Fibroblast of skin of right quadriceps (primary cell): ENCODE measurements at places on chromosomes 16 and 17.
A peak's percentile ranks its signal among the peaks of the same experiment; 100 is the strongest.

DNA sequence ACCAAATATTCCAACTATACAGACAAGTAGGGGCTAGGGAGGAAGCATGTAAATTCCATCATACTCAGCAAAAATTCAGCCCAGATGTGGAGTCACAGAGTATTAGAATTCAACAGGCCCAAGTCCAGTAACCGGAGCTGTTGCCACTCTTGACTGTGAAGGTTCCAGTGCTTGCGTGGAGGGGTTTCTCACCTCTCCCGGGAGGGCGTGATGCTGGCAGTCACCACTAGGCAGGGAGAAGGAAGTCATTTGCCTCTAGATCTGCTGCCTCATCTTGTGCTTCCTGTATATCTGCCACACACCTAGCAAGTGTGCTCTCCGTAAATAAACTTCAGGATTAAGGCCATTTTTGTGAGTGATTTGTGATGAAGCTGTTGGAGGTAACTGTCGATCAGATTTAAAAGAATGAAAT, 1.0 kb upstream of the CKLF start:
- DNase-seq, result peak; percentile 28

DNA sequence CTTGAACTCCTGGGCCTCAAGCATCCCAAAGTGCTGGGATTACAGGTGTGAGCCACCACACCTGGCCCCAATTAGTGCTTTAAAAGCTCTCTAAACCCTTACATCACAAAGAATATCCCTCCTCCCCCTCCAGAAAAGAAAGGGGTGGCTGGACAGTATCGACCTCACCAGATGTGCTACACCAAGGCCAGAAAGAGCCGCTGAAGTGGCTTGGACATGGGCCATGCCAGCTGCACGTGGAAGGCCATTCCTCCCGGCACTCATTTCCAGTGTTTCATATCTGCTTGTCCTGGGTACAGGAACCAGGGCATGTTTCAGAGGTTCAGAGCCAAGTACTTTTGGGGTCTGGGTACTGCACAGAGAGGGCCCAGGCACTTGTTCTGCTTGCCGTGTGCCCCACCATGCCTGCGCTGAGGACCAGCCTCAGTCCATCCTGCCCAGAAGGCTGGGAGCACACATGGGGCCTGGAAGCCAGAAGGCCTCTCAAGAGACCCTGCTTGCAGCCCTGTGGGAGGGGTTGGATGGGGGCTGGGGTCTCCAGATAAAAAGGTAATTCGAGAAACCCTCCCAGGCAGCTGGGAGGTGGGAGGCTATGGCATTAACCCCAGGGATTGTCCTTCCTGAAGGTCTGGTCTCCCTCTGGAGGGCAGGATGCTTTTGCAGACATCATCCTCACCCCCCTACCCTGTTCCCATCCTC, 3.5 kb upstream of the SRRM2 start:
- no peak for DNase-seq

- no peak for DNase-seq
Observed at GRCh38 chr16:14193316-14193871, 122.3 kb downstream of the MRTFB start.

DNA sequence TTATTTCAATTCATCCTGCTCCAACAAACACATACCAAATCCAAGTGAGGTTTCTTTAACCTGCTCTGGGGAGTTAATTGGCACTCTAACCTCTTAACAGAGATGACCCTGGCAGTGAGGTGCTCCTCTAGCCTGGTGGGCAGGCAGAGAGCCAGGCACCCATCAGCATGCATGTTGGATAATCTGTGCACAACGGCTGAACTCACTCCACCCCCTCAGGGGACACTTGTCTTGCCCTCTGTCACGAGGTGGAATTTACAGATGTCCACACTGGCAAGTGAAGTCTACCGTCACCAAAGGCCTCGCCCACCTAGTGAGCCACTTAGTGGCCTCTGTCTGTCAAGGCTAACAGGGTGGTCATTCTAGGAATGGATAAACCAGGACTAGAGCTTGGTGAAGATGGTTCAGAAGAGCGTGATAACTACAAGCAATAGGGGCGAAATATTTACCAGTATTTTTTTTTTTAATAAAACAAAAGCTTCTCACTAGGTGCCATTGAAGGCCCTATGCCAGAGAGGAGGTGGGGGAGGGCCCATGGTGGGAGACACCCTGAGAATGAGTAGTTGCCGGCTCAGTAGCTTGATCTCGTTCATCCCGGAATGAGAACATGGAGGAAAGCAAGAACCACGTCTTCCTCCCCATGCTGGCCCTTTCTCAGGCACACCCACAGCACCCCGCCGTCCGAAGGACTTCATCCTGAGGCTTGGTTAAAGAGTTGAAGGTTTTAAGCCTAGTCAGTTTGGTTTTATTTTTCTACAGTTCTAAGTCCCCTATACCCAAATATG, 25.2 kb downstream of the PLD6 start:
- no peak for DNase-seq

- DNase-seq, result peak; percentile 8
Observed at GRCh38 chr17:69287168-69287567, 39.8 kb downstream of the ABCA5 start.

DNA sequence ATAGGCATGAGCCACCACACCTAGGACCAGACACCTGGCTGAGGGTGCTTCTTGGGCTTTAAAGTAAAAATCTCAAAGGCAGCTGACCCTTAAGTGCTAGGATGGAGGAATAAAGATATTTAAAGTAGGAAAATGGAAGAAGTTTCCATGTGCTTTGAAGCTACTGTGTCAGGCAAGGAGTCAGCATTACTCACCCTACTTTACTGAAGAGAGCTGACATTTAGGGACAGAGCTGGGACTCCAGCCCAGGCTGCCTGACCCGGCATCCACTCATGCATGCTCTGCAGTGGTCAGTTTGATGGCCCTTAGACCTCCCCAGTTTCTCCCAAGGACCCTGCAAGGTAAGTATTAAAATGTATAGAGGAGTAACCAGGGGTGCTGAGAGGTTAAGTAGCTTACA, 124.7 kb upstream of the PLCG2 start:
- no peak for DNase-seq

DNA sequence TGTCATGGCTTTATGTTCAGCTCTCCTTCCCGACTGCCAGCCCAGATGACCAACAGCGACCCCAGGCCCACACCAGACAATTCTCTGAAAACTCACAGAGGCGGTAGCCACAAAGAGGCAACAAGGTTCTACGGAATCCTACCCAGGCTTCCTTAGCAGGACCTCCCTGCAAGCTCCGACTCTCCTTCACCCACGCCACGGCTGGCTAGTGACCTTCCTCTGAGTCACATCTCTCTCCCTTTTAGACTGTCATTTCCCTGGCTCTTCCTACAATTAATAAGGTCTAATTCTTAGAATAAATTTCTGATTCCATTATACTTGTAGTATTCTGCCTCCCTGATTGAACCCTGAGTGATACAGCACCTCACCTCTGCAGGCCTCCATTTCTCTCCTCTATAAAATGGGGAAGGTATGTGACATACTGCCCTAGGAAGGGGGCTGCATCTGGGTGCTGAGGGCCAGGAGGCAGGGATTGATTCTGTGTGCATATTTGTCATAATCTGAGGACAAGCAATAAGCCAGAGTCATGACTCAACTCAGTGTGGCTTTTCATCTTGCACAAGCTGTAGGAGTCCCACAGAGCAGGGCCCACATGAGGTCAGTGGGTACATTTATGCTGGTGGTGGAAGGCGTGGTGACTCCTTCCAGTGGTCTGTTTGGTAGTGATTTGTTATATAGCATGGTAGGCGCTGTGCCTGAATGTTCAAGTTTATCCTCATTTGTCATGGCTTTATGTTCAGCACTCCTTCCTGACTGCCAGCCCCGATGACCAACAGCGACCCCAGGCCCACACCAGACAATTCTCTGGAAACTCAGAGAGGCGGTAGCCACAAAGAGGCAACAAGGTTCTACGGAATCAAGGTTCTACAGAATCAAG, 46.2 kb downstream of the SMPD3 start:
- peak; percentile 73 for DNase-seq

GRCh38 chr17:7019839-7020519, 2.9 kb upstream of the BCL6B start:
- peak; percentile 63 for DNase-seq

DNA sequence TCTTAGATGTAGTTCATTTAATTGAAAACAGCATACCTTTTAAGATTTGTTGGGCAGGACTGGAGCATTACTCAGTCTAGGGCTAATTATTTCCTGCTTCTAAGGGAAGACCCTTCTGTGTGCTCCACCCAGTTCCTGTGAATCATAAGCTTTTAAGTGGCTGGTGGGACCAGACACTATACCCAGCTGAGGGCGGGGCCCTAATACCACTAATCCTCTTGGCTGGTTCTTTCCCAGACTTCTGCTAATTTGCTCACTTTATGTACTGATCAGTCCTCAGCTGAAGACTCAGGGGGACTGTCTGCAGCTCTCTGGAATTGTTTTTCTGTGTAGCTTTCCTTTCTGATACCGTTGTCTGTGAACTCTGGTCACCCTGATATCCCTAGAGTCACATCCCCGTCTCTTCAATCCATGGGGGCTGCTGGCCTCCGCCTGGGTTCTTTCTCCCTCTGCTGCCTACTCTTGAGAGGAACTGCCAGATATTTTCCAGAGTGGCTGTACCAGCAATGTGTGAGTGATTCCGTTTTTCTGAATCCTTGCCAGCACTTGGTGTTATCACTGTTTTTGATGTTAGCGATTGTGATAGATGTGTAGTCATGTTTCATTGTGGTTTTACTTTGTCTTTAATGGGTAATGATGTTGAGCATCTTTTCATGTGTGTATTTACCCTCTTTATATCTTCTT, 35.1 kb downstream of the MFSD11 start:
- peak; percentile 93 for DNase-seq

DNA sequence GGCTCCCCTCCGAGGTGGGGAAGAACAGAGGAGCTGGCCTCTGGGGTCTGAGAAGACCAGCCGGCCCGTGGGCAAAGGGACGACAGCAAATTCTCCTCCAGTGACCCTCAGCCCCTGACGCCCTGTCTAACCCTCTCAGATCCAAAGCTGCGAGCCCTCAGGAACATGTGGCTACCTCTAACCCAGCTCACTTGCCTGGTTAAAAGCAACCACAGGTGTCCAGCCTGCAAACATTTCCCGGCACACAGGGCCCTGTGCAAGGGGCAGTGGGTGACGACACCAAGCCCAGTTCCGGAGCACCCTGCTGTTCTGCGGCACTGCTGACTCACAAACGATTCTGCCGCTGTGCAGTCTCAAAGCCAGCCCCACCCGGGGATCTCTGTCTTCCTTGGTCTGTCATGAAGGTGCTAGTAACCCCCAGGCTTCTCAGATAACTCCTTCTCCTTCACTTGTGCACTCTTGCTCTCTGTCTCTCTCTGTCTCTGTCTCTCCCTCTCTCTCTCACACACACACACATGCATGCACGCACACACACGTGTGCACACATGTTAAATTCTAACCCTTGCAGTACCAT, 23.0 kb downstream of the WNT3 start:
- peak; percentile 20 for DNase-seq

DNA sequence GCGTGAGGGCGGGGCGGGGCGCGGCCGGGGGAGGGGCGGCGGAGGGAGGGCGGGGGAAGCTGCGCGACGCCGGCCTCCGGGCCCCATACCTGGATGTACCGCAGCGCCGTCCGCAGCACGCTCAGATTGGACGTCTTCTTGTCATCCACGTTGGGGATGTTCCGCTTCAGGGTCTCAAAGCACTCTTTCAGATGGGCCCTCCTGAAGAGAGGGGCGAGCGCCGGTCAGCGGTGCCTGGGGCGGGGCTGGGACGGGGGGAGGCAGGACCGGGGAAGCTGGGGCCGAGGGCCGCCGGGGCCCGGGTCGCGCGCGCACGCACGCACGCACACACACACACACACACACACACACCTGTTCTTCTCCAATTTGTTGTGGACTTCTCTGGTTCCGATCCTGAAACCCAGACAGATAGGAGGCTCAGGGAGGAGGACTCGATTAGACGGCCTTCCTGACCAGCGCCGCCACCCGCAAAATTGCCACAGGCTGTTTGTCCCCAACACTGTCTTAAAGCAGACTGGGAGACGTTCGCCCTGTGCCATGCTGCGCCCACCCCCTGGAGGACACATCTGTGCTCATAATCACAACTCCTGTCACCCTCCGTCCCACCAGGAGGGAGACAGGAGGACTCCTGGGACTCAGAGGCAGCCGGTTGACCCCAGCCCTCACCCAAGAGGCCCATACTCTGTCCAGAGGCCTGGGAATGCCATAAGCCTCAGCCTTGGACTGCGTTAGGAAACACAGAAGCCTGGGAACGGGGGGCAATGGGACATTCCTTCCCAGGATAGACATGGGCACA, 6.7 kb downstream of the MNT start:
- DNase-seq, result no peak

DNA sequence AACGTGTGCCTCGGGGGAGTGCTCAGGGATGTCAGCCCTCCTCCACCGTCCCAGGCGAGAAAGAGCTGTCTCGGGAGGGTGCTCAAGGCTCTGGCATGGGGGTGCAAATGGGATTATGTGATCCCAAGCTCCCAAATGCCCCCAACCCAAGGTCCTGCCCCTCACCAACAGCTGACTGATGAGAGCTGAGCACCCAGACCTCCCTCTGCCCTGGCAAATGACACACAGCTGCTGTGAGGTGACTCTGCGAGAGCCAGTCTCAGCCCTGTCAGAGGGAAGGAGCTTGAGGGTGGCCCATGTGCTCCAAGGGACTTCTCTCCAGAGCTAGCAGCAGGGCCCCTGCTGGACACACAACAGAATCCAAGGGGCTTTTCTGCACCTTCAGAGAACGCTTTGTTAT, 7.7 kb downstream of the CDH5 start:
- DNase-seq, result no peak
